ENCODE measurements at places on chromosomes 4 and X.
A peak's percentile ranks its signal among the peaks of the same experiment; 100 is the strongest.

DNA sequence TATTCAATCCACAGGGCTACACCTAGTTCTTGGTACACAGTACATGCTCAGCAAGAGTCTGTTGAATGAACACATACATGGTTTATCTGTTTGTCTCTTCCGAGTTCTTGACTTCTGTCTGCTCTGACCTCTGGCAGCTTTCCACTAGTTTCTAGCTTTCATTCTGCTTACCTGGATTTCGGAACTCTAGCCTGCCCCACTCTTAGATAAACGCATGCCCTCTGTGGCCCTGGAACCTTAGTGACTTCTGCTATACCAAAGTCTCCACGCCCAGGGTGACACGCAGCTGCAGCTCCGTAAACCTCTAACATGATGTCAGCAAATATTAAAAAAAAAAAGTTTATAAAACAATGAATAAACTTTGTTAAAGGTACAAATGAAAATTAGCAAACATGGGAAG is 1.3 kb upstream of the SLC25A4 start:
- no peak for DNase-seq

- no peak for DNase-seq
These were observed 47.2 kb downstream of the GYG2 start for GRCh38 chrX:2875798-2876399.

- DNase-seq = peak; percentile 70
These were observed 186.8 kb downstream of the TMA16 start for GRCh38 chr4:163681208-163681821.

GRCh38 chrX:87895421-87895820 is 377.8 kb downstream of the KLHL4 start:
- no peak for DNase-seq

- DNase-seq = no peak
These were observed 107.8 kb downstream of the PARM1 start for GRCh38 chr4:75040703-75041102.

GRCh38 chrX:47497271-47497888 is 14.4 kb upstream of the ZNF41 start:
- DNase-seq = no peak

- DNase-seq = no peak
These were observed 1.1 kb downstream of the PLXNA3 start for GRCh38 chrX:154458954-154459778.

Measured in CD4-positive, alpha-beta T cell treated with Interleukin-15 for 4 hours (primary cell).